ENCODE measurements at places on chromosomes 2 and 18. TPM values are rescaled to one million over a fixed set of nuclear protein-coding genes. Genes with fewer than 3 reads are reported as not detected.
A peak's percentile ranks its signal among the peaks of the same experiment; 100 is the strongest.

DNA sequence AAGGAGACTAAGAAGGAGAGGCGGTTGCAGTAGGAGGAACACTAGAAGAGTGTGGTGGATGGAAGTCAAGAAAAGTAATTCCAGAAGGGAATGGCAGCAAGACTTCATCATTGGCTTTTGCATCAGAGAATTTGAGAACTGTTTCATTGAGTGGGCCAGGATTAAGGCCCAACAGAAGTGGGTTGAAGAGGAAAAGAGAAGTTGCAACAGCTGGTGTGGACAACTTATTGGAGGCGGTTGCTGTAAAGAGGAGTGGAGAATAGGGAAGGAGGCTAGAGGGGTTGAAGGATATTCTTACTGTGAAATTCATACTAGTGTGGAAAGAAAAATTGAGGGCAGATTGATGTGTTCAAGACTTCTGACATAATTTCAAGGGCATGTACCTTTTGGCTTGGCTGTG is 168.7 kb upstream of the FN1 start:
- no peak for DNase-seq

DNA sequence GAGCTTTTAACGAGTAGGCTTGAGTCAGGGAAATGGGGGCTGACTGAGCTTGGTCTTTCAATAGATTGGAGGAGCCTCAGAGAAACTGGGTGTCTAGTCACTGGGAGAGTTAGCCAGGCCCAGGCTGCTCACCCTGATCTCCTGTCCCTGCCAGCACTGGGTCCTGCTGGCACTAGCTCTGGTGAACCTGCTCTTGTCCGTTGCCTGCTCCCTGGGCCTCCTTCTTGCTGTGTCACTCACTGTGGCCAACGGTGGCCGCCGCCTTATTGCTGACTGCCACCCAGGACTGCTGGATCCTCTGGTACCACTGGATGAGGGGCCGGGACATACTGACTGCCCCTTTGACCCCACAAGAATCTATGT is 720 bp downstream of the KRTCAP3 start:
- DNase-seq, result no peak

TMEM214 gene
- total RNA-seq, result 39.1 TPM

GRCh38 chr2:133286326-133286922 is 281.8 kb downstream of the NCKAP5 start:
- DNase-seq, result no peak

LRRC30 gene
- total RNA-seq, result not detected

GRCh38 chr18:67266246-67267237 is 250.0 kb downstream of the DSEL start:
- no peak for DNase-seq

DNA sequence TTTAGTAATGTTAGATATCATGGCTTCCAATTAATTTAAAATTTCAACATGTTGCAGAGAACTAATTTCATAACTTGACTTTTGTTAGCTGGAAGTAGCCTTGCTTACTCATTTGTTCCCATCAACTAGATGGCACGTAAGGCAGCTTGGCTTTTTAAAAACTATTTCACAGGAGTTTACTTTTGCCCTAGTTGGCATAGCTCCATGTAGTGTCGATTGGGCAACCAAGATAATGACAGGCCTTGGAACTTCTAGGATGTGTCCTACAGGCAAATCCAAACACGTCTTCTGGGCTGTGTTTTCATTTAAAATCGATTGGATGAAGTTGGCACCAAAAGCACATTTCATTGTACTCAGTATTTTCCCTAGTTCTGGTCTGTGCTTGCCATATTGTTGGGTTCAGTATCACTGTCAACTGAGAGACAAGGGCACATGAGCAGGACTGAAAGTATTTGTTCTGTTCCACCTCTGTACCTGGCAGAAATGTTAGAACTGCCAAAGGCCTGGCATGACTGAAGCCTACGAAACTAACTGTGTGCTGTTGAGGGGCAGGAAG is 29.4 kb downstream of the HADHB start:
- peak; percentile 50 for DNase-seq

KLHL30 gene
- 15.8 TPM for total RNA-seq

GRCh38 chr2:120866483-120867140 is 130.9 kb downstream of the GLI2 start:
- no peak for DNase-seq

- DNase-seq, result no peak
These were observed 227.5 kb downstream of the KCNS3 start for GRCh38 chr2:18105929-18106328.

DNA sequence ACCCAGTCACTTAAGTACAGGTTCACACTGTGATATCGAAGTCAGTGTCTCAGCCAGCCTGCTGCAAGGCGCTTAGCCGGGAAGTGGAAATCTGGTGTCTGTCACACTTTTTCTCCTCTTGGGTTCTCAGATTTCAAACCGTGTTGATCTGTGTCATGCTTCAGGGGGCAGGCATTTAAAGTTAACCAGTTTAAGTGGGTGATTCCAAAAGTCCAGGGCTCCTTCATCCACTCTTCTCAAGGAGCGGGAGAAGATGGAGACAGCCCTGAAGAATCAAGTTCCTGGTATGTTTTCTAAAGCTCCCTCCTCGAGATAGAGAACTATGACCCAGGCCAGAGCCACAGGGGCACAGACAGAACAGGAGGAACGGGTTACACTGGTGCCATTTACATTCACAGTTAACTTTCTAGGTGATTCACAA is 331.7 kb downstream of the GBX2 start:
- DNase-seq, result no peak

GRCh38 chr2:163686289-163686688 is 49.5 kb downstream of the FIGN start:
- DNase-seq, result no peak

DNA sequence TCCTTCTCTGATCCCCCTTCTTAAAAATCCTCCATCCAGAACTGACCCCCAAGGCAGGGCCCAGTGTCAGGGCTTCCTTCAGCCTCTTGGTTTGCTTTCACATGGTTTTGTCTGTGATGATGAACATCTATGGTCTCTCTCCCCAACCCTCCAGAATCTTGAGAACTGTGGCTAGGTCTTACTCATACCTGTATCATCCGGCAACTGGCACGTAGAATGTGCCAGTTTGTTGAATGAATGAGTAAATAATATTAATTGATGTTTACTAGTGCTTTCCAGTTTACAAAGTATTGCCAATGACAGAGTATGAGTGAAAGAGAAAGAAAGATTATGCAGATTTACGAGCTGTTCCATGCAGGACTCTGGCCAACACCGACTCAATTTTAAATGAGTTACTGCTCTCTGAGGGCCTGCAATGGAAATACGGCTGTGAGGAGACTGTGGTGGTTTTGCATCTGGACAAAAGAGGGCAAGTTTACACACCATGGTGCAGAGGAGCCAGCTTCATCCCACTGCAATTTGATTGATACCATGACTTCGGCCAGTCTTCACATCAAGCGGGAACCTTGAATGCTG is 29.9 kb upstream of the TRIB2 start:
- DNase-seq, result no peak

HAAO gene
- total RNA-seq, result 3.4 TPM

- DNase-seq, result peak; percentile 82
These were observed 48.1 kb downstream of the PKDCC start for GRCh38 chr2:42095923-42096408.

CD226 gene
- 0.97 TPM for total RNA-seq

DNA sequence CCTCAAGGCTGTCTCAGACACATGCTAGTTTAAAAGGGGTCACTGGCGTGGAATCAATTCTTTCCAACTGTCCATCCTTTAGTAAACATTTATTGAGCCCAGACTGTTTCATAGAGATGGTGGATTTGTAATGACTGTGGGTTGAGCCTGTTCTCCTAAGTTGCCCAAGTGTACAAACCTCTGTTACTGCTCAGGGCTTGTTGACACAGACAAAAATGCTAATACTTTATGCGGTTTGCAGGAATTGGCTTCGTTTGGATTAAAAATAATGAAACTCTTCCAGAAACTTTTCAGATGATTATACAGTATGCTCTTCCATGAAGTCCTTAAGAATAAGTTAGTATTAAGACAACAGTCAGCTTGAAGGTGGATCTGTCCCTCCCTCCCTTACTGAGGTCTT is 83.6 kb upstream of the MGAT5 start:
- DNase-seq, result no peak

DNA sequence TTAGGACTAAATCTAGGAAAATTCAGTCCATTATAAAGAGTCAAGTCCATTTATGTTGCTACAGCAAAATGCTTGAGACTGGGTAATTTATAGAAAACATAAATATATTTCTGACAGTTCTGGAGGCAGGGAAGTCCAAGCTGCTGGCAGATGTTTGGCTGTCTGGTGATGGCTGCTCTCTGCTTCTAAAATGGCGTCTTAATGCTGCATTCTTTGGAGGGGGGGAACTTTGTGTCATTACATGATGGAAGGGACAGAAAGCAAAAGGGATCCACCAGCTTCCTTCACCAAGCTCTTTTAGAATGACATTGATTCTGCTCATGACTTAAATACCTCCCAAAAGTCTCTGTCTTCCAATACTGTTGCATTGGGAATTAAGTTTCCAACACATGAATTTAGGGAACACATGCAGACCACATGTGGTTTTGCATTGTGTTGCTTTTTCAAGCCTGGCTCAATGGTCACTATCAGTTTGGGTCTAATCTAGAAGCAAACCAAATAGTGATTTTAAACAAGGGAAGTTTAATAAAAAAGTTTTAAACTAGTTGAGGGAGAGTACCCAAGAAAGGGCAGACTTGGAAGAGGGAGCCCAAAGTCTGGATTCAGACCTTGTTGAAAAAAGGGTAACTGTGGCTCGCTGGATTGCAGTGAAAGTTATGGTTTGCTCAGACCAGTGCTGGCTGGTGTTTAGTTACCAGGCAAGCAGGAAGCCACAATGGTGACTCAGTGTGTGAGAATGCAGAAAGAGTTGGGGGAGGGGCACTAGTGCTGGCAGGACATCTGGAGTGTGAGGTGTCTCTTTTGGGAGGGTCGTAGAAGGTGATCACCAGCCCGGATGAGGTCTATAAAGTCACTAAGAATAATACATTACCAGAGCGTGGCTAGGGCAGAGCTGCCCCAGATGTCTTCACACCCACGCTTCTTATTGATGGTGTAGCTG is 30.8 kb downstream of the C18orf54 start:
- peak; percentile 18 for DNase-seq

DNA sequence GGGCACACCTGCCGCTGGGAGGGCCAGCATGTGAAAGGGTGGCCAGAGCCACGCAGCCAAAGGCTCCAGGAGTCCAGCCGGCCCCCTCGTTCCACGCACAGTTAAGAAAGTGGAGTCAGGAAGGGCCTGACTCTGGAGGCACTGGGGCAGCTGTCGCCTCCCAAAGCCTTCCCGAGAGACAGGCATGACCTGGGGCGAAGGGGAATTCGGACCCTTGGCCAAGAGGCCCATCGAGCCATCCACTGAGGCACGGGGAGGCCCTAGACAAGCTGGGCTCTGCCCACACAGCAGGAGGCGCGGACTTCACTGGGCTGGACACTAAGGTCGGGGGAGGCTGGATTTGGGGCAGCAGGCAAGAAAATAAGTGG is 38.5 kb upstream of the SNED1 start:
- DNase-seq, result no peak

DNA sequence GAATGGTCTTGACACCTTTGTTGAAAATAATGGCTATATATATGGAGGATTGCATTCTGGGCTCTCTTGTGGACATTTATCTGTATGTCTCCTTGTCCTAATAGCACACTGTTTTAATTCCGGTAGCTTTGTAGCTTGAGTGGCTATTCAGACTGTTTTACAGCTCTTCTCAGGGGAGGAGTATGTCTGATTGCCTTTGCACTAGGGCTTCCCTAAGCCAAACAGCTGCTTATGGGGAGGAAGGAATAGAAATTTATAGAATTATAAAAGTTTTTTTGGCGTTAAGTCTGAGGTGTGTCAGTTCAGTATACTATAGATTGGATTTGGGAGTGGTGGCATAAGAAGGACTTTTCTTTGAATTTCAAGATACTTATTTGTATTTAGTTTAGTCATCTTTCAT is 12.6 kb downstream of the SEH1L start:
- DNase-seq, result no peak

PPIG gene
- 45.3 TPM for total RNA-seq

GRCh38 chr2:96916156-96916630 is 46.3 kb upstream of the SEMA4C start:
- no peak for DNase-seq

GRCh38 chr2:33477473-33478468 is 1.3 kb downstream of the RASGRP3 start:
- peak; percentile 44 for DNase-seq

DNA sequence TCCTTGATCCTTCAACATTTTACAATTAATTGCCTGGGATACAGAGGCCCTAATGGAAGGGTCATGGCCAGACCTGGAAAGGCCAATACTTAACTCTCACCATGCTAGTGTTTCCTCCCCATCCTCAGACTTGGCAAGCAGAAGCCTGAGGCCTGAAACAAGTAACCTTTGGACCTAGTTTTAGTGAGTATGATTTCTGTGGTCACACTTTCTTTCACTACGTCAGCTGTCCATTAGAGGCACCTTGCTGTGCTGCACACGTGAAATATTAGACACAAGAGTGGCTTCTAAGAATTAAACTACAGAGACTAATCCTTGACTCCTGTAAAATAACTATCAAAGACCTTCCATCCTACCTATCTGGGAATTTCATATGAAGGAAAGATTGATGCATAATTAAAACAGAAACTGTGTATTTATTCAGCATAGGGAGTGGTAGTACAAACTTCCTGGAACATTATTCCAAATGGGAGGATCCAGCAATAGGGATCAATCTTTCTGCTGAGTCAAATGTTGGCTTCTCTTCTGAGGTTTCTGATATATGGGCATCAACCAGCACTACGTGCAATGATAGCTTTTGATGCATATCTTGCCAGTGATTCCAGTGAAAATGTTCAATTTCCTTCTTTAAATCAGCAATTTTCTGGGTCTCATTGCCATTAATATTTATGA is 249.7 kb downstream of the IKZF2 start:
- DNase-seq, result no peak

DNA sequence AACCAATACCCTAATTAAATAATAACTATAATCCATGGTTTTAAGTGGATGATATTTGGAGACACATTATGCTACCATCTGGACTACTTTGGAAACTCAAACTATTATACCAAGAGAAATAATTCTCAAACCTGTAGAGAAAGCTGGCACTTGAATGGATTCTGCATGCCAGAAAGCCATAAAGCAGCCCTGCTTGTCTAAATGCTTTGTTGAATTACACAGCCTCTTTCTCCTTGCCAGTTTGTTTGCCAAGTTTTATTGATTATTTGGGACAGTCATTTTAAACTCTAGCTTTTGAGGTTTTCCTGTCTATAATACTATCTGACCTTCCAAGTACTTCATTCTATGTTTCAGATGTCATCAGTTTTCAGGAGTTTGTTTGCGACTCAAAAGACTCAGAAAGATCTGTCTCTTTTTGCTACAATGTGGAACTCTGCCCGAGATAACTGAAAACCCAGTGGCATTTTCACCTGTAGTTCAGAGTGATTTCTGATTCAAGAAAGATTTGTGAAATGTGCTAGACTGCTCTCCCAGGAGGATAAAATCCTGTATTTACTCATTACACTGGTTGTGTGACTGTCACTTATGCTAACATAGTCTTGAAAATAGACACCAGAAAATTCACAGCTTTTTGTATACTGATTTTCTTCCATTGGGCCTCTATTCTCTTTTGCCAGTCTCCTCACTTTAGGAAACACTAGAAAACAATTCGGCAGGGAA is 29.2 kb upstream of the MBOAT2 start:
- no peak for DNase-seq

GRCh38 chr2:105274046-105274445 is 32.5 kb downstream of the GPR45 start:
- DNase-seq, result no peak
